ENCODE measurements at places on chromosomes 2 and 18. TPM values are rescaled to one million over a fixed set of nuclear protein-coding genes. Genes with fewer than 3 reads are reported as not detected.
A peak's percentile ranks its signal among the peaks of the same experiment; 100 is the strongest.

- H3K4me3 ChIP-seq = no peak overlapping the region
- H3K4me1 ChIP-seq = peaks cover 7% of the 10 kb centered on the region
- H3K36me3 ChIP-seq = no peaks in the 10 kb centered on the region
- H3K27me3 ChIP-seq = no peaks in the 10 kb centered on the region
- no peak for DNase-seq
These were observed 191.0 kb downstream of the NEDD4L start for GRCh38 chr18:58235001-58235436.

DNA sequence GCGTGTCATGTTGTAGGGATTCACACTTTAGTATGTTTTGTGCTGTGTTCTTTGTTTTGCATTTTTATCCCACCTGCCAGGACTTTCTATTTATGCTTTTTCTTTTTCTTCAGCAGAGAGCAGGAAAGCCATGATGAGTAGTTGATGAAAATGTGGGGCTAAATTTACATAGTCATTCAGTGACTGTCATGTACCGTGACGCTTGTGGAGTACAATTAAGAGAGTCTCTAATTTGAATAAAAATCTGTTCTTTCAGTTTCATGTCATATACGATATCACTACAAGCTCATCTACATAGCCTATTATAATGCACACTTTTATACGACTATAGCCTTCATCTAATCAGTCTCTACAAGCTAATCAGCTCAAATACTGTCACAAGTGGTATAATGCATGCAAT is 112.7 kb upstream of the SPATS2L start:
- H3K27ac ChIP-seq = no peak overlapping the region
- H3K4me1 ChIP-seq = no peaks in the 10 kb centered on the region
- no peaks in the 10 kb centered on the region for H3K27me3 ChIP-seq
- no peak for DNase-seq

Gene ACMSD
- total RNA-seq = not detected

- no peak for DNase-seq
- peak overlapping the region; percentile 92 for H3K27ac ChIP-seq
- peaks cover 19% of the 10 kb centered on the region for H3K4me1 ChIP-seq
- no peaks in the 10 kb centered on the region for H3K27me3 ChIP-seq
These were observed 710 bp upstream of the TMSB10 start for GRCh38 chr2:84904717-84905174.

- no peaks in the 10 kb centered on the region for H3K27me3 ChIP-seq
- DNase-seq = no peak
- H3K27ac ChIP-seq = no peak overlapping the region
These were observed 30.5 kb upstream of the SNED1 start for GRCh38 chr2:240967681-240968621.

Gene GYPC
- 84.2 TPM for total RNA-seq

GRCh38 chr18:21660078-21660477 is 44.5 kb downstream of the ABHD3 start:
- DNase-seq = no peak
- peaks cover 9% of the 10 kb centered on the region for H3K36me3 ChIP-seq
- no peak overlapping the region for H3K4me3 ChIP-seq
- no peaks in the 10 kb centered on the region for H3K27me3 ChIP-seq
- no peaks in the 10 kb centered on the region for H3K4me1 ChIP-seq

Gene ARID5A
- 34.1 TPM for total RNA-seq

Gene IL37
- not detected for total RNA-seq
